ENCODE measurements at places on chromosomes 1 and 21. TPM values are rescaled to one million over a fixed set of nuclear protein-coding genes. Genes with fewer than 3 reads are reported as not detected.

Gene NFASC
- total RNA-seq = not detected

Gene CDA
- total RNA-seq = not detected

Gene UBE2J2
- total RNA-seq = 80.7 TPM

GRCh38 chr1:203186446-203187303, at the start of gene CHI3L1:
CHI3L1 (minus strand) TSS chr1:203186704; CDS start chr1:203186623, 81 bp downstream.
- H3K36me3 ChIP-seq = no peaks in the 10 kb centered on the region
- H3K27me3 ChIP-seq = peaks cover 15% of the 10 kb centered on the region
- H3K4me1 ChIP-seq = no peaks in the 10 kb centered on the region
- DNase-seq = no peak
- H3K27ac ChIP-seq = no peak within 1 kb of the TSS

DNA sequence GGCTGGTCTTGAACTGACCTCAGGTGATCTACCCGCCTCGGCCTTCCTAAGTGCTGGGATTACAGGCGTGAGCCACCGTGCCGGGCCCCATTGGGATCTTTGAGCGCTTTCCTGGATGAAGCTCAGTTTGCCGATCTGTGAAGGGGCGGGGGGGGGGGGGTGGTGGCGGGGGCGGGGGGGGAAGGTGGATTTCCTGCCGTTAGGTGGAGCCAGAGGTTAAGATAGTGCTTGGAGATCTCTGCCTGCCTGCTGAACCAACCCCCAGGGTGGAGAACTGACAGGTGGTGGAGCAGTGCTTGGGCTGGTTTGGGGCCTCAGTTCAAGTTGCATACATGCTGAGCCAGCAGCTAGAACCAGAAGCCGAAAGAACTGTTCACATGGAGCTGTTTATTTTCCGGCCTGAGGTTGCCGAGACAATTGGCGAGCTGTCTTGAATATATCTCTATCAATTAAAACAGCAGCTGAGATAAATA, 1.7 kb downstream of the TMCC2 start:
- H3K27ac ChIP-seq = no peak overlapping the region
- no peak overlapping the region for H3K4me3 ChIP-seq
- peaks cover 15% of the 10 kb centered on the region for H3K27me3 ChIP-seq
- H3K4me1 ChIP-seq = peaks cover 17% of the 10 kb centered on the region
- DNase-seq = peak; percentile 14

All from endothelial cell of umbilical vein (primary cell).